GM12864 (cell line): ENCODE measurements at places on chromosomes 13 and 19.

- DNase-seq = no peak
Observed at GRCh38 chr13:42649831-42650230, 75.9 kb downstream of the TNFSF11 start.

GRCh38 chr13:33052506-33053280 is 36.5 kb downstream of the KL start:
- no peak for DNase-seq

- DNase-seq = no peak
Observed at GRCh38 chr13:21453387-21454081, 5.6 kb downstream of the ZDHHC20 start.

- no peak for DNase-seq
Observed at GRCh38 chr19:1109032-1109551, 5.3 kb downstream of the GPX4 start.

DNA sequence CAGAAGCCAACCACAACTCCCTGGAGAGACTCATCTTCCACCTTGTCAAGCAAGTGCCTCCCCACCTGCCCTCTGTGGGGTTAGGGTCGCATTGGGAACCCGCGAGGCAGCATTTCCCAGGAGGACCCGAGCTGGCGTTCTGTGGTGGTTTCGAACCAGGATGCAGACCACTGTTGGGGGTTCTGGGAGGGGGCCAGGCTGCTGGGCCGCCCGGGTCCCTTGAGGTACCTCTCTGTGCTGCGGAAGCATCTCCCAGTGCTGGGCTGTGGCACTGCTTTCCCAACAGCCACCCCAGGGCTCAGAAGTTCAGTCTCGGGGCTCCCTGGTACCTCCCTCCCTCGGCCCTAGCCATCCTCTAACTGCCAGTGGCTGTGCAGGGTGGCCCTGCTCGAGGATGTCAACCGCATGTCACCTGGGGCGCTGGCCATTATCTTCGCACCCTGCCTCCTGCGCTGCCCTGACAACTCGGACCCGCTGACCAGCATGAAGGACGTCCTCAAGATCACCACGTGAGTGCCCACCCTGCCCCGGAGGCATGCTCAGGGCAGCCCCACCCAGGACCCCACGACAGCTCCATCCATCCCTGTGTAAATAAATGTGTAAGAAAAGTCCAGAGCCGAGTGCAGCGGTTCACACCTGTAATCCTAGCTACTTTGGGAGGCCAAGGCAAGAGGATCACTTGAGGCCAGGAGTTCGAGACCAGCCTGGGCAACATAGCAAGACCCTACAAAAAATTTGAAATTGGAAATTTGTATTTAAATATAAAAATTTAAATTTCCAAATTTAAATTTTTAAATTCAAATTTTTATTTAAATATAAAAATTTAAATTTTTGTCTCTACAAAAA is 8.2 kb upstream of the USE1 start:
- no peak for DNase-seq

DNA sequence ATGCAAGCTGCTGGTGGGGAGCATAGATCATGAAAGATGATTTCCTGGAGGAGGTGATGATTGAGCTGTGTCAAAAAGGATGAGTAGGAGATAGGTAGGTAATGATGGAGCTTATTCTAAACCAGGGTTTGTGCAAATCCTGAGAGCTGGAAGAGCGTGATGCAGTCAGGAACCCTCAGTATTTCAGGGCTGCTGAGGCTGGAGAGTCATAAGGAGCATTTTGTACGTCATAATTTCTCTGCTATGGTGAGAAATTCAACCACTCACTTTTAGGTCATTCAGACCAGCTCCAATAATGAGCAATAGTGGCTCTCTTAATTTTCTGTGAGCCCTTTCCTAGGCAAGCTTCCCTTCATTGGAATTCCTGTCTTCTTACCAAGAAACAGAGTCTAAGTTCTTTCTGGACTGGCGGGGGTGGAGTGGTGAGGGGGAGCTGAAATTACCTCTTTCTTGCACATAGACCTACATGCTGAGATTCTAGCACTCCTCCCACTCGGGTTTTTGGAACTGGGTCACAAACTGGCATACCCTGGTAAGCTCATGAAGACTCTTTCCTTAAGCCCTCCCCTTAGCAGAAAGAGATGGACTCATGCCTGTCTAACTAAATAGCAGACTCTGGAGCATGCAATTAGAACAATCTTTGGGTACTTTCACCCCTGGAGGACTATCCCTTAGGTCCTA is 62.2 kb upstream of the MYCBP2 start:
- no peak for DNase-seq
